ENCODE measurements at places on chromosomes 11 and 22.

DNA sequence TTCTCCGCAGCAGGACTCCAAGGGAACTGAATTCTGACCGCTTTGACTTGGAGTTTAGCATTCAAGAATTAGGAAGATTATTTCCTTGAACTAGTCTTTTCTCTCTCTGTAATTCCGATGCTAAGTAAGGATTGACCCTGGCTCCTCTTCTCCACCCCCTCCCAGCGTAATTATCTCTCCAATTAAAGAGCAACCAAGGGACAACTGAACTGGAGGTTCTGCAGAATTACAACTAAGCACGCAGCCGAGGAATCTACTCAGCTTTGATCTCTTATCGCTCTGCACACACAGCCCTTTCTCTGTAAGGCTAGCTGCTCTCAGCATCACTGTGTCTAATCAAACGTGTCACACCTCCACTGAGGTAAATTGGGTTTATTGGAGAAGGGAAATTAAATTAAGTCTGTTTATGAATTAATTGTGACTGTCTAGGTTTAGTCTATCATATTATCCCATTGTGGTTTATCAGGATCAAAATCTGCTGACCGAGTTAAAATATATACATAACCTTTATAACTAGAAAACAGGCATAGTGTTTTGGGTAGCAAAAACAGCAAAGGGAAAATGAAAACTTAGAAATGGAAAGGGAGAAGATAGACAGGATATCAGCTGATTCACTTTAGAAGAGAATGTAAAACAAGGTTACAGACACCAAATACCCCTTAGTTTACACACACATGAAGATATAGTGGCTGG, 241.3 kb upstream of the LARGE1 start:
- DNase-seq: no peak

- no peak for DNase-seq
Observed at GRCh38 chr11:11440144-11440543, 87.1 kb upstream of the CSNK2A3 start.

GRCh38 chr11:31464436-31464835, 45.0 kb downstream of the IMMP1L start:
- no peak for DNase-seq

GRCh38 chr22:36424901-36425579, 37.3 kb upstream of the MYH9 start:
- no peak for DNase-seq

DNA sequence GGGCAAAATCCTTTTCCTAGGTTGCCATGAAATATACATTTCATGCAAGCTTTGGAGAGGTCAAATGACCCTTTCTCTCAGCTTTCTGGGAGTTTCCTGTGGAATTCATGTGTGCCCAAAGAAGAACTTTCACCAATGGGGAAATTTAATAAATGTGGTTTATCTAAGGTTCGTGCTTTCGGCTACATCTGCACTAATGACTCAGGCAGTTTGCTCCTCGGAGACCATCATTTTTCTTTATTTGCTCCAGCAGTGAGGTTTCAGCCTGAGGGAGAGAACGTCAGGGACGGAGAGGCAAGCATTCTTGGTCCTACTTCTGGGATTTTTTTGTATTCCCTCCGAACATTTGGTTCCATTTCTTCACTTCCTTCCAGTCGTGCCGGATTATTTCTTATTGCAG, 85.2 kb downstream of the FLI1 start:
- no peak for DNase-seq

DNA sequence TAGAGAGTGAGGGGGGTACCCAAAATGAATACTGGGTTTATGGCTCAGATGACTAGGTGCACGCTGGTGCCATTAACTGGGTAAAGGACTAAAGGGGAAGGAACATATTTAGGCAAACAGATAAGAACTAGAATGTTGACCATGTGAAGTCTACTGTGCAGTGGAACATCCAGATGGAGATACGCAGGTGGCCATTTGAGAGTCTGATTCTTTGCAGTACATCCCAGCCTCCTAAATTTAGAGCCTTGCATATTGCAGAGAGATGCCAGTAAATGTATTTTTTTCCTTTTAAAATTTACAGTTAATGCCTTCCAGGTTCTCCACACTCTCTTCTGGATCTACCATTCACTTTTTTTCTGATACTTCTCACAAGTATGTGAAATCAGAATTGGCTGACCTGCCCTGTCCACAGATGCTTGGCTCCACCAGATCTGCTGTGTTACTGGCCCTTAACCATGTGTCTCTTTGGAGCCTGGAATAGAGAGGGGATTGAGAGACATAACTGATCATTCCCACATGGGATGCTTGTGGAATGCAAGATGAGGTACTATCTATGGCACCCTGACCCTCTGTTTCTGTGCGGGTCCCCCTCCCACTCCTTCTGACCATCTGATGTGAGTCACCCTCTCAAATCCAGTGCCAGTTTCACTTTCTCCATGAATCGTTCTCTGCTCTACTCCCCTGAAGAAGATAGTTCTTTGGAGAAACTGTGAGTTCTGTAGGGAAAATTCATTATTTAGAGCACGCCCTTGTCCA, 77.0 kb upstream of the NCAM1 start:
- no peak for DNase-seq

- DNase-seq: no peak
Observed at GRCh38 chr22:46122980-46123693, 27.2 kb upstream of the PPARA start.

DNA sequence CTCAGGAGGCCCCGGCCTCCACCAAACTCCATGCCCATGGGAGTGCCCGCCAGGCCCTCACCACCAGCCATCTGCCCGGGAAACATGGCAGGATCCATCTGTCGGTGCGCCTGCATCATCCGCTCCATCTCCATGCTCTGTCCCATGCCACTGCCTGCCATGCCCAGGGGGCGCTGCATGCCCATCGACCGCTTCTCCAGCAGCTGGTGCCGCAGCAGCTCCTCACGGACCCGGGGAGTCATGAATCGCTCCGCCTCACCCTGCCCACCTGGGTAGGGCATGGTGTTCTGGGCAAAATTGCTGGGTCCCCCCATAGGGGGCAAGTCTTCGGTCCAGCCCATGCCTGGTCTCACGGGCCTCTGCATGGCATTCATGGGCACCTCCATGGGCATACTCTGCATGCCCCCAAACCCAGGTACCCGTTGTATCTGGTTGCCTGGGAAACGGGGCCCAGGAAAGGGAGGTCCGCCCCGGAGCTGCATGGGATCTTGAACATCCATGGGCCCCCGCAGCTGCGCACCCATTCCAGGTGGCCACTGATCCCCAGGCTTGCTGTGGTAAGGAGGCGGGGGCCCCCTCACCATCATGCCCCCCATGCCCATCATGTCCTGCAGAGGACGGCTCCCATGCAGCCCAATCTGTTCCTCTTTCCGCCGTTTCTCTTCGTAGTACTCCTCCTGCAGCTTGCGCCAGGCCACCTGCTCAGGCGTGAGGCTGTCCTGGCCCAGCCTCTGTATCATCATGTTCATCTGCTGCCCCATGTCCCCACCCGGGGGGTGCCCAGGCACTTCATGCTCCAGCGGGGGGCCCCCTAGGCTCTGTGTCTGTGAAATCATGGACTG, 18.0 kb downstream of the CXCR5 start:
- DNase-seq: no peak

DNA sequence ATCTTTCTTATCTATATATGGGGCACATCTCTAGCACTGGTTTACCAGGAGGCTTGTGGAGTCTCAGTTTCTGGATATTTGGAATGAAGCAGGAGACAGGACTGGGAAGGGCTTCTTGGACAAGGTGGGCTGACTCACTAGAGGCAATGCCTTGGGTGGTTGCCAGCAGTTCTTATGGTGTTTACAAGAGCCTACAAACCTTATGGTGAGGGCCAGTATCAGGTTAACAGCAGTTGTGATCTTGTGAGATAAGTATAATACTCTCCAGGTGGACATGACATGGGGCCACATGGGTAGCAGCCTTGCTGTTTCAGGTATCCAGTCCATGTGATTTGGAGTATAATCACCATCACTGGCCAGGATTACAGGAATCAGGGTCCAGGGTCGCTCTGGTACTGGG, 10.2 kb downstream of the FUT4 start:
- no peak for DNase-seq

GRCh38 chr11:802693-803466, 2.2 kb downstream of the PIDD1 start:
- DNase-seq: no peak

DNA sequence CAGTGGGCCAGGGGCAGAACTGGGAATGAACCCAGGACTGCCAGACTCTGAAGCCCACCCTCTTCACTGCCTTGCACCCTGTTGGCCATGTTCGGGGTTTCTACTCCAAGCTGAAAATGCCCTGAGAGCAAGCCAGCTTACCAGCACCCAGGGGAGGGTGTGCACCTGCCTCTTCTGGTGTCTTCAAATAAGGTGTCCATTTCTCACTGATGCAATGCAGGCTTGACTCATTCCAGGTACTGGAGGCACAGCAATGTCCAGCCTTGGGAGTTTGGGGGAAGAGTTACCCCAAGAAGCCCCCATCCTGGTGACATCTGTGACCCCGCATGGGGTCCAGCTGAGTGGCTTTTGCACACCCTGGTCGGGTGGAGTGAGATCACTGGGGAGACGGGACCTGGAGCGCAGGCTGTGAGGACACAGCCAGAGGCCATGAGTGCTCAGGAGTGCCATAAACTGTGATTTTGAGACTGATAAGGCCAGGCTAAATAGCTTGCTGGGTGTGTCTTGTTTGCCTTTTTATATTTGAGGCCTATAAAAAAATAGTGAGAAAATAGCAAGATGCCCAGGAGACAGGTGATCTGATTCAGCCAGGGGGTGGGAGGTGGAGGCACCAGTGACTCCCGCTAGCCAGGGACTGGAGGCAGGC, 4.6 kb upstream of the CERK start:
- DNase-seq: no peak

GRCh38 chr11:10441652-10442503, 13.2 kb upstream of the AMPD3 start:
- no peak for DNase-seq

DNA sequence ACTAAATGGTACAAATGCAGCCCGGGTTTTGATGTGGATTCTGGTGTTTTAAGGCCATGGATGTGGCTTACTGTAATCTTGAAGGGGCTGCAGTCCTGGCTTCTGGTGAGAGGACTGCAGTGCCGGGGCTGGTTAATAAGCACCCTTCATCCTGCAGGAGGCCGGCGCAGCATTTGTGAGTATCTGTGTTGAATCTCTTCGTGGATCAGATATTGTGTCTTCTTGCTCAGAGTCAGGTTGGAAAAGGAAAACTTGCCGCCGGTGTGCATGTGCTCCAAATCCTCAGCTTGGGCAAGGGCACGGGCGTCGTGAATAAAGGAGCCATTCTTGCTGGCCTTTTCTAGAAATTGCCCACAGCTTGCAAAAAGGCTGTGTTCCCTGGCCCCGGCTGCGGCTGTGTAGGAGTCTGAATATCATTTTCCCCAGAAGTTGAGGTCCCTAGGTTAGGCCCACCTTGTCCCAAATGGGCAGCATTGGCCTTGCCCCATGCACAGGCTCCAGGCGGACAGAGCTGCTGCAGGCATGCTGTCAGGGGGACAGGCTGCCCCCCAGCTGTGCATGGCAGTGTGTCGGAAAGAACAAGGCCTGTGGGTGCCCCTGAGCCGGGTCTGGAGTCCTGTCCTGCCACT, 28.9 kb upstream of the PARVB start:
- DNase-seq: no peak

GRCh38 chr11:87176044-87176443, 138.3 kb downstream of the TMEM135 start:
- no peak for DNase-seq

DNA sequence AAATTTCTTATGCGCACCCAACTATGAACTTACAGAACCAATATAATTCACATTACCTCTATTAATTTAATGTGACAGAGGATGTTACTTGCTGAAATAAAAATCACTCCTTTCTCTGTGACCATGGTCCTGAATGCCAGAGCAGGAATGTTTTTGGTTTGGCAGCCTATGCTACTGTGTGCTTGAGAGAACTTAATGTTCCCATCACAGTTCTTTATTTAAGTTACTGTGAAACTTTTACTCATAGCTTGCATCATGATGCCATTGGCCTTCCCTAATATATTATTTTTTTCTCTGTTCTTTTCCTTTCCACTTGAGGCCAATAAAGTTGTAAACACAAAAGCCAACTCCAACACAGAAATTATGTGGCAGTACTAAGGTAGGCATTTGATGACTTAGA, 142.2 kb downstream of the FAM76B start:
- DNase-seq: no peak

GRCh38 chr22:29780220-29780619, 13.1 kb downstream of the UQCR10 start:
- no peak for DNase-seq

GRCh38 chr11:74442636-74443035, 24.7 kb downstream of the KCNE3 start:
- no peak for DNase-seq

- DNase-seq: no peak
Observed at GRCh38 chr11:95088946-95089619, 563 bp upstream of the ENDOD1 start.

DNA sequence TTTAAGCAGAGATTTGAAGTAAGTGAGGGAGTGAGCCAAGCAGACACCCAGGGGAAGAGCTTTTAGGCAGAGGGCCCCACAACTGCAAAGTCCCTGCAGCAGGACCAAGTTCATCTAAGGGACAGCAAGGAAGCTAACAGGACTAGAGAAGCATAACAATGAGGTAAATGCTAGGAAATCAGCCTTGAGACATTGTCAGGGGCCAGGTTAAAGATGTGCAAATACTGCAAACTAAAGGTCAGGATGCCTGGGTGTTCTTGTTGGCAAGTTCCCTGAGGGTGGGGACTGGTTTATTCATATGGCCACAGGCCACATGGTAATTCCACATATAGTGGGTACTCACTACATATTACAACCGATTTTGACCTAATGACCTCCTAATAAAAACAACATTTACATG, 399.2 kb upstream of the NARS2 start:
- DNase-seq: no peak

DNA sequence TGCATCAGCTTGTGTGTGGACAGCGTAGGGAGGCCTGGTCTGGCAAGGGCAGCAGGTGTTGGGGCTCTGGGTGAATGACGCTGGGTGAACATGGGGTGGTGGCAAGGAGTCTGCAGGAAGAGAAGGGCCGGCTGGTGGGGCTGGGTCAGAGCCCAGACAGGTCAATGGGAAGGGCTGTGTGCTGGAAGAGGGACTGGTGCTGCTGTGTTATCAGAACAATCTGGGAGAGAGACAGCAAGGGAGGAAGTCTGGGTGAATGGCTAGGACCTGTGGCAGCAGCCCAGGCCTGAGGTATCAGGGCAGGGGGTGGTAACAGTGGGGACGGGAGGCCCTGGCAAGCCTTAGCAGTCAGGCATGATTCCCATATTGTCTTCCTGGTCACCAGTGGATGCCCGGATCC, 206.7 kb downstream of the SNX19 start:
- no peak for DNase-seq

- no peak for DNase-seq
Observed at GRCh38 chr22:16847271-16847670, 22.1 kb upstream of the XKR3 start.

All from activated gamma-delta T cell treated with anti-CD3 and anti-CD28 coated beads, Interleukin-2, amount 50 U/mL, for 16 hours (primary cell).